ENCODE measurements at places on chromosomes 13 and 19. TPM values are rescaled to one million over a fixed set of nuclear protein-coding genes. Genes with fewer than 3 reads are reported as not detected.

NKPD1 gene
- 0.07 TPM for total RNA-seq

DNA sequence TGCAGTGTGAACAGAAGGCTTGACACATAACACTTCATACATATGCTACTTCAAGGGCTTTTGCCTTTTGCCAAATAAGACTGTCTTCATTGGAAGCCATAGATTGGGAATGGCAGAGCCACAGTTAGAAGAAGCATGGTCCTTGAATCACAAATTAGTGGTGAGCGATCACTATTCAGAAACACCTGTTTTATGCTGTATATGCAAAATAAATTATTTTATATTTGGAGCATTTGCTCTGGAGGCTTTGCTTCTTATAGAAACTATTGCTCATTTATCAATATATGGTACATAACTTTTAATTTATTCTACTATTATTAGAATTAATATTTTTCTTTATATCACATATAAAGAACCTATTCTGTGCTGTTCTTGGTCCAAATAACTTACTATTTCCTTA lies 270.4 kb upstream of the SPRY2 start:
- DNase-seq = no peak

DNA sequence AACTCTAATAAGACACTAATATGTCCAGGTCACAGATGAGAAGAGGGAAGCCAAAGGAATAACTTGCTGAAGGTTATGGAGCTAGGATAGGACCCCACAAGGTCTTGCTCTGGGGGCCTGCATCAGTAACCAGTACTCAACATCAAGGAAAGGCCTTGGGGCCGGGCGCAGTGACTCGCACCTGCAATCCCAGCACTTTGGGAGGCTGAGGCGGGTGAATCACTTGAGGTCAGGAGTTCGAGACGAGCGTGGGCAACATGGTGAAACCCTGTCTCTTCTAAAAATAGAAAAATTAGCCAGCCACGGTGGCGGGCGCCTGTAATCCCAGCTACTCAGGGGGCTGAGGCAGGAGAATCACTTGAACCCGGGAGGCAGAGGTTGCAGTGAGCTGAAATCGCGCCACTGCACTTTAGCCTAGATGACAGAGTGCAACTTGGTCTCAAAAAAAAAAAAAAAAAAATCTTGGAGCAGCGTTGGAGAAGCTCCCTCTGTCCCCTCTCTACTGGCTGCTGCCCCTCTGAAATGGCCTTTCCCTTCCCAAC lies 1.8 kb downstream of the LONP1 start:
- no peak for DNase-seq

DNA sequence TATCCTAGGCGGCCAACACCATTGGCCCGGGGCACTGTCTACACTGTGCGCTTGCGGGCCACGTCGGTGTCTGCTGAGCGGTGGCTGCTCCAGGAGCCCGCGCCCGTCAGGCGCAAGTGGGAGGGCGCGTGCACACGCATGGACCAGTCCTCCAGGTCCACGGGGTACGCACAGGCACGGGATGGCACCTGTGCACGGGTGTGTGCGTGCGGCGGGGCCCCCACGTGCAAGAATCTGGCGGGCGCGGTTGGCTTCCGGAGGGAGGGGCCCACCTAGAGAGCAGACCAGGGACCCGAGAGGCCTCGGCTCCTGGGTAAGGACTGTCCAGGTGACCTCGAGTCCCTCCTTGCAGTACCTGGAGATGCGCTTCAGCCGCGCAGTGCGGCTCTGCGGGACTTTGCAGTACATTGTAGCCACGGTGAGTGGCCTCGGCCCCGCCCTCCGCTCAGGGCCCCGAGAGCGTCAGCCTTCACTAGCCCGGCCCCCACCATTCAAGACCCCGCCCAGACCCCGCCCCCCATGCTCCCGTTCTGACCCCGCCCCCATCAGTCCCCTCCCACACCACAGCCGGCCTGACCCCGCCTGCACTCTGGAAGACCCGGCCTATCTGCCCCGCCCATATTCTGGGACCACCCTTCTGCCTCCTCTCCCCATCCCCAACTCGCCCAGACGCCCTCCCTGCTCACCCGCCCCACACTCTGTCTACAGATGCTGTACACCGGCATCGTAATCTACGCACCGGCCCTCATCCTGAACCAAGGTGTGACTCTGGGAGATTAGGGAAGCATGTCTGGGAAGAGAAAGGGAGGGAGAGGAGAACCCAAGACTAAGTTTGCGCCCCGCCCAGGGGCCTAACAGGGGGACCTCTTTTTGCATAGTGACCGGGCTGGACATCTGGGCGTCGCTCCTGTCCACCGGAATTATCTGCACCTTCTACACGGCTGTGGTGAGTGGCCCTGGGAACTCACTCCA lies 2.3 kb downstream of the SLC5A5 start:
- peak; percentile 60 for DNase-seq

DNA sequence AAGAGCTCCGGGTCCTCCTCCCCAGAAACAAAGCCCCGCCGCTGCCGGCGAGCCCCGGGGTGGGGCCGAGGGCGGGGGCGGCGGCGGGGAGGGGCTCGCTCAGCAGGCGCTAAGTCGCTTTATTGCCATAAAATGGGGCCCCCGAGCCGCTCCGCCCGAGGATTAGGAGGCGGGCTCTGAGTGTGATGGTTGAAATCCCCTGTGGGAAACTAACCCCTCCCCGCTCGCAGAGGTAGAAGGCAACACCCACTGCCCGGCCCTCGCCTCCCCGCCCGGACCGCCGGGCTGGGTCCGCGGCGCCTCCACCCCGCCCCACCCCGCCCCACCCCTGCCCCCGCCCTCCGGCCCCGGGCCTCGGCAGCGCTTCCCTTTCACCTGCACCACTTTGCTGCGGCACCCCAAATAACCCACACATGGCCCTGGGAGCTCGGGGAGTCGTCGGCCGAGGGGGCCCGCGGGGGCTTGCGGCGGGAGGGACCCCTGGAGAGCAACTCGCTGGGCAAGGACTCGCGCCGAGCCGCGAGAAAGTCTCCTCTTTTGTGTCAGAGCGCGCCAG lies at the start of gene KLF12:
Gene KLF12 (minus strand): TSS at position 184 of the 556 bp plus-strand sequence.
- peak; percentile 93 for DNase-seq

GRCh38 chr19:33771384-33772101 lies 25.1 kb upstream of the KCTD15 start:
- DNase-seq = peak; percentile 75

PDCD5 gene
- total RNA-seq = 70.8 TPM

- DNase-seq = no peak
Measured at GRCh38 chr13:68727165-68727564, 1380.5 kb upstream of the ATXN8OS start.

DNA sequence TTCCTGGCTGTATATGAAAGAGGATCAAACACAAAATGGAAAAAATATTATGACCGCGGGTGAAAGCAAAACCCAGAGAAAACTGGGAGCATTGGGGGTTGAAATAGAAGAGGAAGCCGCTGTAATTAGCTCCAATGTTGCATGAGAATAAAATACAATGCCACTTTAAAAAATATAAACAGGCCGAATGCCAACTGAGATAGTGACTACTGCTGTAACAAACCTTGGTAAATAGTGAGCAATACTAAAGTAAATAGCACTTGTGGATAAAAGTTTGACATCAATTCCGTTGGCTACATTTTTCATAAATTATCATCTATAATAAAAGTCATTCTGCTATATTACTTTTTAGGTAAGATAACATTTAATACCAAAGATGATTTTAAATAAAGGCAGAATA lies 395.8 kb upstream of the MIR17HG start:
- no peak for DNase-seq

DNA sequence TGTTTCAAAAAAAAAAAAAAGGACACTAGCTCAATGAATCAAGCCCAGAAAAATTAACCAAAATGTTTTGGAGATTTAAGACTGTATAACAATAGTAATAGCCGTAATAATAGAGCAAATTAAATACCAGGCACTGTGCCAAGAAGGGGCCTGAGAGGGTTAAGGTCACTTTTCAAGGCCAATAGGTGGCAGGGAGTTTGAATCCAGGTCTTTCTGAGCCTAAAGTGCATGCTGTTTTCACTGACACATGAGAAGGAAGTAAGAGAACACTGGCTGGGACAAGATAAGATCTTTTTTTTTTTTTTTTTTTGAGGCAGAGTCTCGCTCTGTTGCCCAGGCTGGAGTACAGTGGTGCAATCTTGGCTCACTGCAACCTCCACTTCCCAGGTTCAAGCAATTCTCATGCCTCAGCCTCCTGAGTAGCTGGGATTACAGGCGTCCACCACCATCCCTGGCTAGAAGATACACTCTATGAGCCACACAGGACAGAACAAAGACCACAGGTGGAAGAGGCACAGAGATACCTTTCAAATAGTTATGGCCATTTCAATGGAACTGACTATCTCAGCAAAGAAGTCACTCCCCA lies 7.7 kb downstream of the FFAR2 start:
- DNase-seq = no peak

POGLUT2 gene
- 2.8 TPM for total RNA-seq

GRCh38 chr19:4576016-4576933 lies 16.8 kb upstream of the SEMA6B start:
- DNase-seq = peak; percentile 71

DNA sequence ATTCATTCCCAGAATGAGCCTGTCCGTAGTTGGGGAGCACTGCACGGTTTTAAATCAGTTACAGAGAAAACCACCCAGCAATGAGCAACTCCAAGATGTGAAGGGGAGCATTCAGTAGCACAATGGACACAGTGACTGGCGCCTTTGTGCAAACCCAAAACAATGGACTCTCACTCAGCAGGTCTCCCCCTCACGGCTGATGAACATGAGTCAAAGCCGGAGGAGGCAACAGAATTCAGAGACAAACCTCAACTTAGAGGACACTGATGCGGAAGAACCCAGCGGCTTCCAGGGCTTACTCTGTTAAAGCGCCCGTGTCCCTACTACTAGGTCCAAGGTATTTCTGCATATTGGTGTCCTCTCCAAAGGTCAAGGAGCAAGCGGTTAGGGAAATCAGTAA lies 17.7 kb downstream of the PLEKHF1 start:
- DNase-seq = no peak

DNA sequence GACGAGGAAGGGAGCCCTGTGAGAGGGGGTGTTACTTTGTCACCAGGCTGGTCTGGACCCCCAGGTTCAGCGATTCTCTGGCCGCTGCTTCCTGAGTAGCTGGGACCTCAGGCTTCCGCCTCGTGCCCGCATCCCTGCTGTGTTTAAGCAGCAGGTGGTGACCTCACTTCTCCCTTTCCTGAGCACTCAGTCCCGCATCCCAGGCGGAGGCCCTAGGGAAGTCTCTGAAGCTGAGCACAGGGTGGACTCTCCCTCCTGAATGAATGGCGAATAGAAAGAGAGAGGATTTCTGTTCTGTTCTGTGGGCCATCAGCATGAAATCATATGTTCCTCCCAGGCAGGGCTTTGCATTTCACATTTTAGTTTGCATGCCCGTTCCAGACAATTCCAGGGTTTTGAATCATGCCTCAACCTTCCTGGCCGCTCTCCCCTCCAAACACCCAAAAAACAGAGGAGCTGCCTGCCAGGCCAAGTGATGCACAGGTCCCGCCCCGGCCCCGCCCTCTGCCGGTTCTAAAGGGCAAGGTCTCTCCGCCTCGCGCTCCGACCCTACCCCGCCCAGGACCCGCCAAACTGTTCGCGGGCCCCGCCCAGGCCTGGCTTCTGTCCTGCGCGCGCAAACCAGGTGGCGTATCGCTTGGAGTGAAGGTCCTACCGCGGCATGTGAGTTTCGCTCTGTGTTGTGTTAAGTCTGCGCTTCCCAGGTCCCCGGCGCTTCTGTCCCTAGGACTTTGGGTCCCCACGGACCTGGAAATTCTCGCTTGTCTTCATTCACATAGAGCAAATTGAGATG lies 35.1 kb upstream of the ZNF808 start:
- DNase-seq = no peak

DNA sequence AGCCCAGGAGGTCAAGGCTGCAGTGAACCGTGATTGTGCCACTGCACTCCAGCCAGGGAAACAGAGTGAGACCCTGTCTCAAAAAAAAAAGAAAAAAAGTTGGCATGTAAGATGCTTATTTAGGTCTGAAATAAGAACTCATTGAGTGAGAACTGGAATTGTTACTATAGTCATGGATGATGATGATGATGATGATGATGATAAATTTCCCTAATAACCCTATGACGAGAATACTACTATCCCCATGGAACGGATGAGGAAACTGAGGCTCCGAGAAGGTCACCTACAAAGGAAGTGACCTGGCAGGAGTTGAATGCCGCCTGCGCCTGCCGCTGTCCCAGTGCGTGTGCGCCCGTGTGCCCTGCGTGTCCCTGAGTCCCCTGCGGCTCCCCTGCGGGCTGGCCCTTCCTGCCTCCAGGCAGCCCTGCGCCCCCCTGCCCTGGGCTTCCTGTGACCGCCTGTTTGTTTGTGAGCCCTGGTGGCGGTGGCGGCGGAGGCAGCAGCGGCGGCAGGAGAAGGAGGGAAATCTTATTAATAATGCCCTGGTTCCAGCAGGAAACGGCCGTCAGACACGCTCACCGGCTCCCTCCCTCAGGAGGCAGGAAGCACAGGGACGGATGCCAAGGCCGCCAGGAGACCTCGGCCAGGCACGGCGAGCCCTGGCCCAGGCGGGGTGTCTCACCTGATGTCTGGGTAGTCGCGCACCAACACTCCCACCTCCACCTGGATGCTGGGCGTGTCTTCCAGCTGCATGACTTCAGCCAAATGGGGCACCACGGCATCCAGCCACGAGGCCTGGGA lies 29.6 kb downstream of the EXOC3L2 start:
- no peak for DNase-seq

ZNF358 gene
- total RNA-seq = 20.2 TPM

- DNase-seq = peak; percentile 89
Measured at GRCh38 chr19:17260842-17261325, 3.7 kb downstream of the USHBP1 start.

- DNase-seq = no peak
Measured at GRCh38 chr13:36174923-36175322, 39.4 kb downstream of the SOHLH2 start.

DNA sequence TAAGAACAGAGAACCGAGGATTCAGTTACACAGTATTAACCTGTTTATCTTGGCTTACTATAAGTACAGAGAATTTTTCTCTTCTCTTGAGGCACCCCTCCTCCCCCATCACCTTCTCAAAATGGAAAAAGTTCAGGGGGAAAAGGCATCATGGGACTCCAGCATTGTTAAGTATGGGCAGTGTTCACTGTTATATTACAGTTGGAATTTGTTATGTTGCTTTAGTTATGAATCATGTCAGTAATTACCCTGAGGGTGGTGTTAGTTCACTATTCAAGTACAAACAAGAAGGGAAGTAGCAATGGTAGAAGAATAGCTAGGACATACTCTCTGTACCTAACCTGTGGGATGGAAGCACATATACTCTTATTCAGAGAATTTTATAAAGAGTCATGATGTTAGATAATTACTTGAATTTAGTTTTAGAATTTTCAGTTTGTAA lies 12.0 kb downstream of the LPAR6 start:
- DNase-seq = no peak

DNA sequence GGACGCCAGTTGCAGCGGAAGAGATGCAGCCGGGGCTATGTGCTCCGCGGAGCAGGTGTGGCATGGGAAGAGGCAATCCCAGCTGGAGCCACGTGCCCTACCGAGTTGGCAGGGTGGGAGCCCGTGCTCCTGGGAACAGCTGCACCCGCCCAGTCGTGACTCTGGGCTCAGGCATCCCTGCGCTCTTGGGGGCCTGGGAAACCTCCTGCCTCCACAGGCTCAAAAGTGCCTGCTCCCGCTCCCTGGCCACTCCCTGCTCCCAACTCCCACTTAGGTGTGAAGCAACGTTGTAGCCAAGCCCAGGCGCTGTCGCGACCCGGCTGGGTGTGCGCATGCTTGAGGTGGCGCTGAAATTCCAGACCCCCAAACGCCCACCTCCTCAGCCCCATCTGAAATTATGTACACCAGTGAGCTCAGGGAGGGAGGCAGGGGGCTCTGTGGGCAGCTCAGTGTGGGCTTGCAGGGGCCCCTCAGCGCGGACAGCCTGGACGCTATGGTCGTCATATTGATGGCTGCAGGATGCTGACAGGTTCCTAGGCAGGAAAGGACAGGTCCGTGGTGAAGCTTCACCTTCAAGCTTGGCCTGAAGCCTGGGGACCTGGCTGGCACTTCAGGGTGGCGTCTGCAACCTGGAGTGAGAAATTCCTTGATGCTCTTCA lies 429.9 kb downstream of the SLITRK1 start:
- DNase-seq = no peak

ZIC2 gene
- total RNA-seq = 0.82 TPM

All from colonic mucosa (tissue), 4 donors.